ENCODE measurements at places on chromosomes 3 and 15.

- DNase-seq, result no peak
These were observed 20.0 kb downstream of the TMEM207 start for GRCh38 chr3:190429681-190430080.

DNA sequence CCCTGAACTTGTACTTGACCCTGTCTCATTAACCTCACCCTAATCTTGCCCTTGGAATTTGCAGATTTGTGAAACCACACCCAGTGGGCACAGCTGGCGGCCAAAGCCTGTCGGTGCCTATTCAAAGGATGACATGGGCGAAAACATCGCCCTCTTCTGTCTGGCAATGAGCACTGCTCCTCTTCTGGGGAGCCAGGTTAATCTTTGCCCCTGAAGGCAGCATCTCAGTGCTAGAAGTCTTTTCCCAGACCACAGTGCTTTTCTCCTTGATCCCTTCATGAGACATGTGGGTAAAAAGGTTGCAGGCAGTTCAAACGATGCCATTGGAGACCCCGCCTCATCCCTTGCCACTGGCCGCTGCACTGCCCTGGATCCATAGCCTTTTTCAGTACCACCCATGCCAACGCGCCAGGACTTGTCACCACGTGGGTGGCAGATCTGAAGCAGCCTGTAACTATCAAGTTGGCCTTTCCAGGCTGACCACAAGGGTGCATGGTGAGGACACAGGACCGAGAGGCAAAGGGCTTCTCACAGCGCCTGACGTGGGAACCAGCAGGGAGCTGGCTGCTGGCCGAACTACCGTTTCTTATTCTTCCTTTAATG, 6.5 kb upstream of the DNASE1L3 start:
- DNase-seq, result no peak

GRCh38 chr3:196519718-196520082, 4.6 kb upstream of the SMCO1 start:
- no peak for DNase-seq

DNA sequence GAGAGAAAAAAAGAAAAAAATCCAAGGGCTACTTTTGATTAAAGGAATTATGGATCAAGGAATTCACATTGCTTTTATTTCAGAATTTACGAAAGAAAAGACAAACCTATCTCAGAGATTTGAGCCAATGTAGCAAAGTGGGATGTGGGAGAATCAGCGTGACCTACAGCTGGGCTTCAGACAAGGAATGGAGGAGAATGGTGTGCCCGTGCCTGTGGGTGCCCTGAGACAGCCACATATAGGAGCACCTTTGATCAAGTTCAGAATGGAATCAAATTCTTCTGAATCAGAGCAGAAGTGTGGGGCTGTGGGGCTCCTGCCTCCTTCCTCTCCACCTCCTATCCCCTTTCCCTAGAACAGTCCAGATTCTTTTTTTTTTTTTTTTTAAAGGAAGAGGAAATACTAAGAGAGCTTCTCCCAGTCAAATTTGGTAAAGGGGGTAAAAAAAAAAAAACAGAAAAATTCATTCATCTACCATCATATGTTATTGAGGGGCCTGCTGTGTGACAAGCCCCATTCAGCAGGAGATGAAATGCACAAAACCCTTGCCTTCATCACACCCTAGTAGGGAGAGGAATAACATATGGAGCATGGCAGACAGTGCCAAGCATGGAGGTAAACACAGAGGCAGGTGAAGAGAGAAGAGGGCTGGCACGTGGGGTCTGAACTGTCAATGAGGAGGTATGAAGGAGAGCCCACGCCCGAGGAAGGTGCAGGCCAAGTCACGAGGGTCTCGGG, 25.0 kb upstream of the MUSTN1 start:
- DNase-seq, result no peak

GRCh38 chr3:153503873-153504272, 341.8 kb downstream of the RAP2B start:
- no peak for DNase-seq

DNA sequence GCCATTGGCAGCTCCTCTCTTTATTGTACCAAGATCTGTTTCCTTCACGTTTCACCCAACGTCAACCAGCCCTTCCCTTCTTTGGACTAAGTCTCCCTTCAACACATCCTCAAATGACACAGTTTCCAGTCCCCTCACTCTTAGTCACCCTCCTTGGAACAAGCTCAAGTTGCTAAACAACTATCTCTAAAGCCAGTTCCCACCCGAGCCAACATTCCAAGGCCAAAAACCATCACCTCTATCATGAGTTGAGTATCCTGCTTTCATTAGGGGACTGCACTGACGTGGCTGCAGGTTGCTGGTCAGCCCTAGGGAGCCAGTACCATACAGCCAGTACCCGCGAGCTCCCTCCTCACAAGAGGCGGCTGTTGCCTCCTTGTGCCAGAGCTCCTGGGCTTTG, 73.8 kb downstream of the LIPC start:
- no peak for DNase-seq

DNA sequence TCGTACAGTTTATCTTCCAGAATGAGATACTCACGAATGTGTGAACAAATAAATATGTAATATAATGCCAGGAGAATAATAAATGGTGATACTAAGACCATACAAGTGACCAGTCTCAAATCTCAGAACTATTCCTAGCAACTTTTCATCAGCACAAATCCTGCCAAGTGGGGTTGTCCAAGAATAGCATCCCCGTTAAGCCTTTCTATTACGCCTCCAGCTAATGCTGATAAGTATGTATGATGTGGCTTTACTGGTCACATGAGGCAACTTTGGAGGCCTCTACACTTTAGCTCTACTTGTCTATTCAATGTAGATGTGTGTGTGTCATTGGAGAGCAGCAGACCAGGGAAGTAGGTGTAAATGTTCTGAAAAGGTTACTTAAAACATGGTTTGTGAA, 129.5 kb downstream of the KCNMB2 start:
- no peak for DNase-seq

DNA sequence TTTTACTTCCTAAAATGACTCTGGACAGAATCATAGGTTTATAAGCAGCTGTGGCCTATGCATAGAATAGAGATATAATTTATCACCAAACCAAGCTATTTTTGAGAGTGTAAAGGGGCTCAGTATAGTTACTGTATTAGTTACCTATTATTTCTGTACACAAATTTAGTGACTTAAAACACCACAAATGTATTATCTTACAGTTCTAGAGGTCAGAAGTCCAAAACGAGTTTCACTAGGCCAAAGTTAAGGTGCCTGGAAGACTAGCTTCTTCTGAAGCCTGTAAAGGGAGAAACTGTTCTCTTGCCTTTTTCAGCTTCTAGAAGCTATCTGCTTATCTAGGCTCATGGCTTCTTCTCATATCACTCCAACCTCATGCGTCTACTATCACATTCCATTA, 30.1 kb downstream of the CCDC54 start:
- DNase-seq, result no peak

- no peak for DNase-seq
These were observed 128.3 kb upstream of the BFSP2 start for GRCh38 chr3:133271539-133271938.

- DNase-seq, result no peak
These were observed 3.4 kb upstream of the PARP14 start for GRCh38 chr3:122677216-122677615.

GRCh38 chr3:134035836-134036235, 6.1 kb upstream of the SLCO2A1 start:
- DNase-seq, result no peak

GRCh38 chr3:5638550-5638949, 451.0 kb downstream of the EDEM1 start:
- DNase-seq, result no peak

- DNase-seq, result no peak
These were observed 460.8 kb downstream of the ROBO2 start for GRCh38 chr3:77500721-77501120.

- DNase-seq, result no peak
These were observed 110.3 kb upstream of the MYO5C start for GRCh38 chr15:52405856-52406255.

DNA sequence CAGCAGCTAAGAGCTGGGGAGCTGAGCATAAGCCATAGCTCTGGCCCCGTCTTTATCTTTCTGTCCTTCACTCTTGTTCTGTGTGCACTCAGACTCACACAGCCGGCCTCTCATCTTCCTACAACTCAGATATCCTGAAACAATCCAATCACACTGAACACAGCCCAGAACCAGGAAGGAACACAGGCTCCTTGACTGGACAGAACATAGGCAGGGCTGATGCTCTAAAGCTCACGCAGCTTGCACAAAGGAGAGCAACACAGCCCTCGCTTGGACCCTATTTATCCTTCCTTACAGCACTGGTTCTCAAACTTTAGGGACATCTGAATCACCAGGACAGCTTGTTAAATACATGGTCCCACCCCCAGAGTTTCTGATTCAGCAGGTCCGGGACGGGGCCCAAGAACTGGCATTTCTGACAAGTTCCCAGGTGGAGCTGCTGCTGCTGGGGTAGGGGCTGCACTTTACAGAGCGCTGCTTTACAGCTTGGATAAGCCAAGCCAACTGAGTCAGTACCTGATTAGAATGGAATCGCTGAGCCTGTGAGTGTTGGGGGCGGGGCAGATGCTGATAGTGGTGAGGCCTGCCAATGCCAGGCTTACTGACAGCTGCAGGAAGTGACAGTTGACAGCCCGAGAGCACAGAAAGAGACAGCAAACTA, 65.1 kb downstream of the MRPL46 start:
- no peak for DNase-seq

DNA sequence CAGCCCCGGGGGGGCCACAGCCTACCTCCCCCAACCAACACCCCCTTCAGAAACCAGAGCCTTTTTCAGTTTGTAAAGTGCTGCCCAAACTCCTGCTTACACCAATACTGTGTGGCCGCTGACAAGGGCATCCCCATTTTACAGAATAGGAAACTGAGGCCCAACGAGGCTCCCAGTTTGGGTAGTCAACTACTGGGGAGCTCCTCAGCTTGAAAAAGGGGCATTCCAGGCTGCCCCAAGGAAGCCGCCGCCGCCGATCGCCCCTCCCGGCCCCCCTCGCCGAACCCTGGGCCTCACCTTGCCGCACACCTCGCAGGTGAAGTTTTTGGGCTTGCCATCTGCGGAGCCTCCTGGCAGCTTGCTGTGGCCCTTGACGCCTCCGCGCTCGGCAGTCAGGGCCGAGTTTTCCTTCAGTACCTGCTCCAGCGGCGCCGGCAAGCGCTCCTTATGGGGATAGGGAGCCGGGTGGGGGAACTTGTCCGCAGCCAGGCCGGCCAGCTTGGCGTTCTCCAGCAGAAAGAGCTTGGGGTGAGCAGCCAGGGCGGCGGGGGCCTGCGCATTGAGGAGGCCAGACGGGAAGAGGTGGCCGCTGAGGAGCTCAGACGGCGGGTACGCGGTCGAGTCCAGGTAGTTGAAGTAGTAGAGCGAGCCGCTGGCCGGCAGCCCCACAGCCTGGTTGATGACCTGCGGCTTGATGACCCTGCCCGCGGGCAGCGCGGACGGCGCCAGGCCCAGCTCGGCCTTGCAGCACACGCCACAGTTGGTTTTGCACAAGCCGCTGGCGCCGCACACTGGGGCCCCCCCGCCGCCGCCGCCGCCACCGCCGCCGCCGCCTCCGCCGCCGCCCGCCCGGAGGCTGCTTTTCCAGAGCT, 1.4 kb downstream of the FEZF2 start:
- DNase-seq, result no peak

DNA sequence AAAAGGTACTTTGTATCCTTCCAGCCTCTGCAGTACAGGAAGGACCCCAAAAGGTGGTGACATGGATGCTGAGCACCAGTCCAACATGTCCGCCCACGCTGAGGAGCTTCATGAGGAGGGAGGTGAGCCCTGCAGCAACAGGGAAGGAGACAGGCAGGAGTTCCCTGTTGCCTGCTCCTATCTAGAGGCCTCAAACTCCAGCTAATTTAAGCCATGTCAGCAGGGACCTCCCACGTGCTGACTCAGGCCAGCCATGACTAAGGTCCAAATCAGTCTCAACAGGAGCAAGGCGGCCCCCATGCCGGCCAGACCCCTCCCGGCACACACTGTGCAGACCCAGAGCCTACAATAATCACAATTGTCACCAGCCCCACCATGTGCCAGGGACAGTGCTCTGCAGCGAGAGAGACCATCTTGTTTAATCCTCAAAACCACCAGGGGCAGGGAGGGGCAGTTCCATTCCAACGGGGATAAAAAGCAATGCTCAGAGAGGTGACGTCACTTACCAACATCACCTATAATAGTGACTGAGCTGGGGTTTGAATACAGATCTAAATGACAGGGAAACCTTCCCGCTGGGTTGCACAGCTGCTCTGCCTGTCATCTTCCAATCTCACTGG, 54.5 kb upstream of the GATA2 start:
- DNase-seq, result no peak

DNA sequence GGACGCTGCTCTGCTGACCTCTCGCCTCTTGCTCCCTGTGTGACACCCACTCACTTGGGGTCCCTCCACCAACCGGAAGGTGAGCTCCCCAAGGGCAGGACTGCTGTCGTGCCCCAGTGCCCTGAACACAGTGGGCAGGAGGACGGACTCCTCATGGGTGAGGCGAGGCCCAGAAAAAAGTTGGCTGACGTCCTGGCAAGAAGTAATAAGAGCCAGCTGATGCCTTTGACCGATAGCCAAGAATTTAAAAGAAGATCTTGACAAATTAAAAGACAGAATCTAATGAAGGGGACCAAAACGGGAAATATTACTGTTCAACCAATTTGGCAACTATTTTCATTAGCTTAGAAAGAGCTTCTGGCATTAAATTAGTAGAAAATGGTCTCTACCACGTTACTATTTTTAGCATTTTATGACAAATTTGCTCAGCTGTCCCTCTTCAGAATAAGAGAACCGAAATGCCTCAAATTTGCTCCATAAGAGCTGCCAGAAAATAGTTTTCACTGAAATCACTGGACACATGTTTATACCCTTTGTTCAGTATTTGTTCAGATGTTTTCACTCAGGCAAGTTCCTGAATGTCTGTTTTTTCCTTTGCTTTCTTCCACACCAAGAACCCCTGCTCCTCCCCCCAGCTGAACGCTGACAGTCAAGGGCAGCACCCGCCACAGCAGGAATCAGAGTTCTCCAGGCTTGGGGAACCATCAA, 60.5 kb downstream of the XXYLT1 start:
- no peak for DNase-seq

- DNase-seq, result no peak
These were observed 16.1 kb upstream of the C15orf61 start for GRCh38 chr15:67504796-67505195.

DNA sequence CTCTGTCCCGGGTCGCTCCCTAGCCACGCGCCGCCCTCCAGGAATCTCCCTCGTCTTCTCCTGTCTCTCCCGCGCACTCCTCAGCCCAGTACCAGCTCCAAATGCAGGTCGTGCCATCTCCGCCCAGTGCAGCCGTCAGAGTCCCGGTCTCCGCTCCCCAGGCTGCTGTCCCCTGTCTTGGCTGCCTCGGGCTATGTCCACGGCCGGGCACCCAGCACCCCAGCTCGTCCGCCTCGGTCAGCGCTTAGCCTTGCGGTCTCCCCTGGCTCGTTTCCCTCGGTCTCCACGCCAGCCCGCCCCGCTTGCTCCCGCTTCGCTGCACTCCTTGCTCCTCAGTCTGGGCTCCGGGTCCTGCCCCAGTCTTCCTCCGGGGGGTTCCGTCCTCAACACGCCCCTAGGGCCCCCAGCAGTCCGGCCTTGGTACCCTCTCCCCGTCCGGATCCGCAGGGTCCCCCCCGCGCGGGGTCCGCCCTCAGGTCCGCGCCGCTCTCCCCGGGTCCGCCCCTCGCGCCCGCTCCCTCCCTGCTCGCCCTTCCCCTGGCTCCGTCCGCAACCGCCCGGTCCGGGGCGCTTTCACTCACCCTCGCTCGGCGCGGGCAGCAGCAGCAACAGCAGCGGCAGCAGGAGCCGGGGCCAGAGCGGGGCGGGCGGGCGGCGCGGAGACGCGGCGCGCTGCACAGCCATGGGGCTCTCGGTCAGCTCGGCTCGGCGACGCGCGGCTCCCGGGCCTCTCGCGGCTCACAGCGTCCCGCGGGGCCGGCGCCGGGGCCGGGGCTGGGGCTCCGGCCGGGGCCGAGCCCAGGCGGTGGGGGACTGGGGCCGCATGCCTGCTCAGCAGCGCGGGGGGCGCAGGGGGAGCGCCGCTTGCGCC, 462 bp downstream of the IGDCC3 start:
- DNase-seq, result no peak

All from stimulated activated CD8-positive, alpha-beta memory T cell treated with anti-CD3 and anti-CD28 coated beads, Interleukin-15, amount 100 ng/mL, for 24 hours (primary cell).